ENCODE measurements at places on chromosomes 3 and 15.

DNA sequence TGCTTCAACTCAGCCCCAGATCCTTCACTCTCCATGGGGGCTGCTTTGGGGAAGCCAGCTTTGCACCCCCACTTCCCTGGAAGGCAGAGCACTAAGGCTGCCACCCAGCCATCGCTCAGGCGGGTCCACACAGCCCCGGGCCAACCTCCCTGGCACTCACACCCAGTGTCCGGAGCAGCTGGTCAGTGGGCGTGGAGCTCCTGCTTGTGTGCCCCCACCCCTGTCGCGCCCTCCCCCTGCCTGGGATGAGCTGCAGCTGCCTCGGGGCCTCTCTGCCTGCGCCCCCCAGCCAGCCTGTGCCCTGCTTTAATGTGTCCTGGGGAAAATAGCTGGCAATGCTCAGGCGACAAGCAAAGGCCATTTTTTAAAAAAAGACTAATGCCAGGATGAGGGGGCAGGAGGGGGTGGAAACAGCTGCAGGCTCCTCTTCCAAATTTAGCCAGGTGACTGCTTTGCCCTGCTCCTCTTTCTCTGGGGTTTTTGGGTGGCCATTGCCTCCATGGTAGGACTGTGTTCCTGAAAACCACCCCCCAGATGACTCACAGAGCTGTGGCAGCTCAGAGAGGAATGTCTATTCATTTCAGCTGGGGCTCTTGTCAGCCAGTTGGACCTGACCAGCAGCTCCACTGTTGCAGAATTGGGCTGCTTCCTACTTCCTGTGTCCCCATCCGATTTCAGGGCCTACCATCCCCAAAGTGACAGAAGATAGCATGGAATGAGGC lies 65.0 kb downstream of the CEMIP start:
- DNase-seq: peak; percentile 20

GRCh38 chr3:52097851-52098507 lies 41.6 kb upstream of the DUSP7 start:
- no peak for DNase-seq

DNA sequence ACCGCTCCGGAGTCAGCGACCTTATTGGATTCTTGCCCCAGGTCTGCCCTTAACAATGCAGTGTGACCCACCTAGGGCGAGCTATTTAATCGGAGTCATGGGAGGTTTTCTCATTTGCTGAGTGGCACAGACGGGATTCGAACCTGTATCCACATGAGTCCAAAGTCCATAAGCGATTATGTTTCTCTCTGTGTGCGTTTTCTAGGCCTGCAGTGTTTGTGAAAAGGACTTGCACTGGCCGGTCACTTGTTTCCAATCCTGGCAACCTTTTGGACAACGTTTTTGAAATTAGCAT lies 691 bp upstream of the HDGFL3 start:
- DNase-seq: no peak

DNA sequence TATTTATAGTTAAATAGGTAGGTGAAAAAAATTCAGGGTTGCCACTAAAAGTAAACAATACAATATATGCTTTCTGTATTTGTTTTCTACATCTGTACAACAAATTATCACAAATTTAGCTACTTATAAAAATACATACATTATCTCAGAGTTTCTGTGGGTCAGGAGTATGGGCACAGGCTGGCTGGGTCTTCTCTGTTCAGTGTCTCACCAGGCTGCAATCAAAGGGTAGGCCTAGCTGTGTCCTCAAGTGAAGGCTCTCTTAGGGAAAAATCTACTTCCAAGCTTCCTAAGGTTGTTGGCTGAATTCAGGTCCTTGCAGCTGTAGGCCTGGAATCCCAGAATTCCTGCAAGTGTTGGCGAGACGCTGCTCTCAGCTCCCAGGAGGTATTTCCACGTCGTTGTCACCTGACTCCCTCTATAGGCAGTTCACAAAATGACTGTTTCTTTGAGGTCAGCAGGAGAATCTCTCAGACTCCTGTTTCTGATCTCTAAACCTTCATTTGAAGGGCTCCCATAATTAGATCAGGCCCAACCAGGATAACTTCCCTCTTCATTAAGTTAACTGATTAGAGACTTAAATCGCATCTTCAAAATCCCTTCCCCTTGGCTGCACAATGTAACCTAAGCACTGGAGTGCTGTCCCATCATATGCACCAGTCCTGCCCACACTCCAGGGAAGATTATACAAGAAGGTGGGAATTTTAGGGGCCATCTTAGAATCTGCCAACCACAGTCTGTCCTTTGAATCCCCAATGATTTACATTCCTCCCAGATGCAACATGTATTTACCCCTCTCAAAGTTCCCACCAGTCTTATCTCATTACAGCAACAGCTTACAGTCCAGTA lies 296.6 kb downstream of the SUCLG2 start:
- DNase-seq: no peak

GRCh38 chr15:79339588-79340314 lies 28.8 kb downstream of the TMED3 start:
- DNase-seq: peak; percentile 9

DNA sequence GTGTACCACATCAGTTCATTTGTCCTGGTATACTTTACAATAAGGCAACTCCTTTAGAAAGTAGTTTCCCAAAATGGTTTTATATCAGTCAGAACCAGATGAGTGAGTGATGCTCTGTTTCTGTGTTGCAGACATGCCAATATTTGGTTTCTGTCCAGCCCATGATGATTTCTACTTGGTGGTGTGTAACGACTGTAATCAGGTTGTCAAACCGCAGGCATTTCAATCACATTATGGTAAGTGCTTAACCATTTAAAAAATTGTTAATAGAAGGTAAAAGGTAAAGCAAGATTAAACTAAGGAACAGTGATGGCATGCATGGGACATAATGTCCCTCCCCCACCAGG lies 40.0 kb upstream of the SCAANT1 start:
- no peak for DNase-seq

- DNase-seq: no peak
Measured at GRCh38 chr15:76930831-76931396, 635 bp upstream of the RCN2 start.

- no peak for DNase-seq
Measured at GRCh38 chr3:31312400-31312799, 220.3 kb upstream of the STT3B start.

DNA sequence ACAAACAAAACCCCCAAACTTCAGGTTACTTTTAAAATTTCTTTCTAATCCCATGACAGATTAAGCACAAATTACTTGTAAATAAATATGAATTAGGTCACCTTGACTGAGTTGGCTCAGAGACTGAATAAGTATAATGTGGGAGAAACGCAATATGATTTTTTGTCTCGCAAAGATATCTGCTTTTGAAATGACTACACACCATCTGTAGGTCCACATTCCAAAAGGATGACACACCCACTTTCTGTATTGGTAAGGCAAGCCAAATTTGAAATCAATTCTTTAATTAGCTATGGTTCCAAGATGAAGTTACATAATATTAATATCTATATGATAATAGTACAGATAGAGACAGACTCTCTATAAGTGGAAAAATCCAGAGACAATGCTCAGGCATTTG lies 66.9 kb upstream of the CSPG5 start:
- DNase-seq: peak; percentile 31

DNA sequence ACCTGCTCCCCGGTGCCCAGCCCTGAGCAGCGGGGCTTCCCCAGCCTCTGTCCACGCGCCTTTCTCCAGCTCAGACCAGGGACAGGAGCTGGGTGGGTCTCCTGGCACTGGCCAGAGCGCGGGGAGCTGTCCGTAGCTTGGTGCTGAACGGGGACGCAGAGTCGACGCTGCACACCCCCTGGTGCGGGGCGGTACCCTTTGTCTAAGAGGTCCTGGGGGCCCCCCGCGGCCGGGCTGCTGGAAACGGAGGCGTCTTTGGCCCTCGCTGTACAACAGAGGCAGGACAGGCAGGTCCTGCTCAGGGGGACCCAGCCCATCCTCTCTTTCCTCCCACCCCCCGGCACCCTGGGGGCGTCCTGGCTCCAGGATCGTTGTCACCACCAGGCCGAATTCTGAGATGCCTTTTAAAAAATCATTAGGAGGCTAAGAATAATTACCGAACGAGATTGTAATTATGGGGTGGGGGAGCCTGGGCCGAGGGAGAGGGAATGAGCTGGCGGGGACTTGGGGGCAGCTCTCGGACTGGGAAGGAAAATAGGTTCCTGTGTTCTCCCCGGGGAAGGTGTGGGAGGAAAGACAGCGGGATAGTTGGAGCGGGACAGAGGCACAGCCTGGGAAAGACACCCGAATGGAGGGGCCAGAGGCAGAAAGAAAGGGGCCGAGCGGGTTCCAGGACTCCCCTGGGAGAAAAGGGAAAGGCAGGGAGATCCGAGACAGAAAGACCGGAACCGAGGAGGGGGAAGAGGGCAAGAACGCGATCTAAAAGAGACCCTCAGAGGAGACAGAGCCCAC lies 4.1 kb upstream of the SKOR1 start:
- DNase-seq: no peak

DNA sequence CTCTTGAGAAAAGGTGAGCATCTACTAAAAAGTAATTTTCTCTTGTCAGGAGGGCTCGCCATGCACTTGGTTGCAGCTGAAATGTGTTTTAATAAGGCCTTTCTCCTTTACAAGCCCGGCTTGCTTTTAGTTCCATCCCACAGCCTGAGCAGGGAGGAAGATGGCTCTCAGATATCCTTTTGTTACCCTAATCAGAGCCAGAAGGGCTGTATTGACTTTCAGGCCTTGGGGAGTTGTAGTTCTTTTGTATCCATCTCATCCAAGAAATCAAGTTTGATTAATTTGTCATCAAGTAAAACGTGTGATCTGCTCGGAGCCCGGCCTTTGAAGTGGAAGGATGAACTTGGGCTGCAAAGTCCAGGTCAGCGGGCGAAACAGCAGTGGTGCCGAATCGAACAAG lies 52.9 kb downstream of the EIF4E3 start:
- DNase-seq: no peak

DNA sequence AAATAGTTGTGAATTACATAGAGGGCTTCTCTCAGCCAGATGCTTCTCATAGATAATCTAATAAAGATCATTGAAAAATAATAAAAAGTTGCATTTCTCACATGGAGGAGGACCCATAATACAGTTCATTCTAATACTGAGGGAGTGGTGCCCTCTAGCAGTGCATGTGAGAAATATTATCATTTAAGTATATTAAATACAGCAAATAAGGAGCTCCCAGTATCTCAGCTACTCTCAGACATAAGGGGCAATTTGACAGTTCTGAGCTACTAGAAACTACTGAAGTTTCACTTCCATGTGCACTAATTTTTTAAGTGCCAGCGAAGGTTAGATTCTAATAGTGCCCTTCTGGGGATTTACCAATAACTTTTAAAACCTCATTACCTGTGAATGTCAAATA lies 188.3 kb downstream of the IL5RA start:
- DNase-seq: no peak

DNA sequence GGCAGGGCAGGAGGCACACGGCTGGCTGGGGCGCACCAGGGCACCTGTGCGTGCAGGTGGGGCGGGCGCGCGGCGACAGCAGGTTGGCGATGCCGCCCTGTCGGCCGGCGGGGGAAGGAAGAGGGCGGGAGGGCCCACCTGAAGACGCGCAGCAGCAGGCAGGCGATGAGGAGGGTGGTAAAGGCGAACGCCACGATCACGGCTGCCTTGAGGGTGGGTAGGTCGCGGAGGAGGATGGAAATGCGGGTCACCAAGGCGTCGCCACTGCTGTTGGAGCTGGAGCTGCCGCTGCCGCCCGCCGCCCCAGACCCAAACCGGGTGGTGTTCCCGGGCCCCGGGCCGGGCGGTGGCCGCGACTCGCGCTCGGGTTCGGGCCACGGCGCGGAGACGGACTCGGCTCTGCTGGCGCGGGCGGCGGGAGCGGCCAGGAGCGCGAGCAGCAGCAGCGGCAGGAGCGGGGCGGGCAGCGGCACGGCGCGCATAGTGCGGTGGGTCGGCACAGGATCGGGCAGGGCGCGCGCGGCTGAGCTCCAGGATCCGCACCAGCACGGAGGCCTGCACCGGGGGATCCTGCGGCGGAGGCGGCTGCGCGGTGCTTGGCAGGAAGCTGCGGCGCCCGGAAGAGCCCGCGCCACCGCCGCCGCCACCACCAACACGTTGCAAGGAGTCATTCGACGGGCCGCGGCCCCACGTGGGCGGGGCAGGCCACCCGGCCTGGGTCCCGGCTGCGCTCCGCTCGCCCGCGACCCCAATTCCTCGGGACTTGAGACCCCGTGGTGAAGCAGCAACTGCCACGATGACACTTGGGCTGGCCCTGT lies at the start of gene FAM174B:
FAM174B (minus strand) TSS at position 598 of the 818 bp plus-strand sequence.
- no peak for DNase-seq

GRCh38 chr3:28252001-28252431 lies 10.6 kb downstream of the CMC1 start:
- no peak for DNase-seq

DNA sequence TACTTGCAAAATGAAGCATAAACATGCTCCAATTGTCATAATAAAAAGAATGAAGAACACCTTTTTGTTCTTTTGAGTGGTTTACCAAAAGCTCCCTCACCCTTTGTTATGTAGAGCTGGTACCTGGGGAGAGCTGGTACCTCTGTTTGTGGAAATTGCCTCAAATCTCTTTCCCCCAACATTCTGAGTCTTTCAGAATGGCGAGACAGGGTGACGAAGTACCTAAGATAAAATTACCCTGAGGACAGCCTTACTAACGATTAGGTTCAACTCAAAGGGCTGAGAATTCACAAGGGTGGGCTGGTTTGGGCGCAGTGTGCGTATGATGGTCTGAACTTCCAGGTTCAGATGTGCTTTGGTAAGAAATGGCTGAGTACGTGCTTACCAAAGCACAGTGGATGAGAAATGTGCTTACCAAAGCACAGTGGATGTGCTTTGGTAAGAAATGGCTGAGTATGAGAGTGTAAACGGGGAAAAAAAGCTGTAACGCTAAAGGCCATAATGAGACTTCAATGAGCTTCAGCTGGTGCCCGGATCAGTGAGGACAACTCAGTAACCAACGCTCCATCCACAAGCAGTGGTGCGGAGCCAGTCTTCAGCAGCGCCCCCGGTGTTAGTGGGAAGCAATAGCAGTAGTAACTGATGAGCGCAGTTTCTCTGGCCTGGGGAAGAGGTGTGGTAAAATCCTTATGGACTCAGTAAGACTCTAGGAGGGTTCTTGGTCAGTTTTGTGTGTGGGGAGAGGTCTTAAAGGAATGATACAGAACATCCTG lies 72.3 kb upstream of the LRIG1 start:
- DNase-seq: no peak

DNA sequence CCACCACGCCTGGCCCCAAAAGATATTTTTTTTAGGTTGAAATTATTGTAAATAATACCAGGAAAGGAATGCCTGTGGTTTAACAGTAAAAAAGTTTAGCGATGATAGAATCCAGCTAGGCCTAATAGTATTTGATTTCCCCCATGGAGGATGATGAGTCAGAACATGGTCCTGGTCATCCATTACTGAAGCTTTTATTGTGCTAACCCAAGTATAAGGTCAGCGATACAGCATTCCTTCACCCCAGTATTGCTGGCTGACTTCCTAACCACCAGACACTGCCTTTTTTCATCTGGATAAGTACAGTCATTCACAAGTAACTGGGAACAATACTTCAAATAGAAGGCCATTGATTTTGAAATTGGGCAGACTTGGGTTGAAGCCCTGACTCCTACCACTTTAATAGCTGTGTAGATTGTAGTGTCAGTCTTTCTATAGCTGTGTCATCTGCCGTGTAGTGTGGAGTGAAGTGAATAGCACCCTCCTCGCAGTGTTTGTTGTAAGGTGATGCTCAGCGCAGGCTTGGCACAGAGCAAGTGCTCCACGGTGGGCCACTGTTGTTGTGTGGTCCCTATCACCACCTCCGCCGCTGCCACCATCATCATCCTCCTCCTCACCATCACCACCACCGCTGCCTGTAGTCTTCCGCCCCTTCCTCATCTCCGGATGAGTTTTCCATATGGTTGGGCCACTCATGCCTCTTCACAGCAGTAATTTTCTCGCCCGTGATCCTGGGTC lies 436.0 kb upstream of the TPM1 start:
- peak; percentile 98 for DNase-seq
